ENCODE measurements at places on chromosomes 7 and 10.

DNA sequence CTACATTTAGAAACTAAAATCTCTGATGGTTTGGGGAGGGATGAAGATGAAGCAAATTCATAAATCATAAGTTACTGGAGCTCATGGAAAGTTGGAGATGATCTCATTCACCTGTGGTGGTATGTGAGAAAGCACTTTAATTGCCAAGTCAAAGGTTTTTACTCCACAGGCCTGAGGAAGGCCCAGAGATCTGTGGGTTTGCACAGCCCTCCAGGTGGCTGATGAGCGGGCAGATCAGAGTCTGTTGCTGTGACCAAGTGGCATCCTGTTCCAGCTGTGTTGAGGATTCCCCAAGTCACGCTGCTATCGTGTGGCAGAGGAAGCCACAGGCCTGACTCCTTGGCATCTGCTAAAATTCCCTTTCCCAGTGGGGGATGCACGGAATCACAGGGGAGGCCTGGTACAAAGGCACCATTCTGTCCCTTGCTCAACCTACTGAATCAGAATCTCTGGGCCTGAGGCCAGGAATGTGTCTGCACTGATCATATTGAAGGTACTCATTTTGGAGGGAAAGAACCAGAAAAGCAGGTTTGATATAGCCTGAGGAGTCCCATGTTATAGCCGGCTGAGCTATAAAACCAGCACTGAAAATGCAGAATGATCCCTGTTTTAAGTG, 19.7 kb upstream of the DDC start:
- no peak for DNase-seq

DNA sequence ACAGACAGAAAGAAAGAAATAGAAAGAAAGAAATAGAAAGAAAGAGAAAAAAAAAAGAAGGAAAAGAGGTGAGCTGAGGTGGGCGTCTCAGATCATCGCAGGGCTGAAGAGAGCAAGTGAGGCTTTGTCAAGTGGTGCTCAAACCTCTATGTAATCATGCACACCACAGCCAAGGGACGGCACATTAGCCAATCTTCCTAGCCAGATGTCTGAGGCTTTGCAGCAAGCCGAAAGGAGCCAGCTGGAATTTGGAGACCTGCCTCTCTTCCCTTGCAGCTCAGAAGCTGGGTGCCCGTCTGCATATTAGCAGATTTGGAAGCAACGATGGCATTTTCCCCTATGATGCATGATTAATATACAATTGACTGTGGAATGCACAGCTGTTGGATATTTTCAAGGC, 52.5 kb downstream of the ADRA2A start:
- DNase-seq: no peak

DNA sequence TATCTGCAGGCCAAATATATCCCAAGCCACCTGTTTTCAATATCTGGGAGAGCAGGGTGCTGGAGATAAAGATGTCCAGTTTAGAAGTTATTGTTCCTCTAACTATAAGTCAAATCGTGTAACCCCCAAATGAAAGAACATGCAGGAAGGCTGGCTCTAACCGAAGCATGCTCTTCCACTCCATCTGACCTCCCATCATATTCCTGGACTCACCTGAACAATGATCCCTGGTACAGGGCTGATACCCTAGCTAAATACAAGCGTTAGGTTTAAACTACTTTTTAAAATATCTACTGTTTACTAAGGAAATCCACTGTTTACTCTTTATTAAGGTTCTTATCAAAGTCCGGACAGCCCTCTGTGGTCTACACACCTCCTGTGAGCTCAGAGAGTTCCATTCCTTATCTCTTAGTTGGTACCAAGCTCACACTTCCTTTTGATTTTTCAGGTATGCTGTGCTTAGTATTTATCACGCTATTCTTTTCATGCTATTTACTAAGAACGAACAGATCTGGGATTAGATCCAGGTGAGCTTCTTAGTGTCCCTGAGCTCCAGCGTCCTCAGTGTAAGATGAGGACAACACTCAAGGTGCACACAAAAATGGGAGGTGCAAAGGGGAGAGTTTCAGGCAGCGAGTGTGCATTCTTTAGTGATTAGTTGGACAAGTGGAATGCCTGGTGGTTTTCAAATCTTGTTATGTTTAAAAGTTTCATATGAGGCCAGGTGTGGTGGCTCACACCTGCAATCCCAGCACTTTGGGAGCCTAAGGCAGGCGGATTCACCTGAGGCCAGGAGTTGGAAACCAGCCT, 23.6 kb upstream of the COBL start:
- DNase-seq: no peak

DNA sequence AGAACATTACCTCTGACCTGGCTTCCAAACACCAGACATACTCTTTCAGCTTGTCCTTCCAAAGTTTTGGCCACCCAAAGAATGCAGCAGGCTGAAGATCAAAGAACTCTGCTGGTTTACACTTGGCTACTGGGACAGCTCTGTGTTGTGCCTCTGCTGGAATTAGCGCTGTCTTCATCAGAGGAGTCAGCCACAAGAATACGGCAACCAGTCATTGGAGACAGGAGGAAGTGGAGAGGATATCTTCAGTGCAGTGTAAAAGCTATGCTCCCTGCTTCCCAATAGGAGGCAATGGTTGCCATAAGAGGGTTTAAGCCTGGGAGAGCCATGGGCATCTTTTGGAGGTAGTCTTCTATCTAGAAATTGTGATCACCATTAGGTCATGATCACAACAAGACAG, 126.7 kb upstream of the WNT16 start:
- DNase-seq: no peak

DNA sequence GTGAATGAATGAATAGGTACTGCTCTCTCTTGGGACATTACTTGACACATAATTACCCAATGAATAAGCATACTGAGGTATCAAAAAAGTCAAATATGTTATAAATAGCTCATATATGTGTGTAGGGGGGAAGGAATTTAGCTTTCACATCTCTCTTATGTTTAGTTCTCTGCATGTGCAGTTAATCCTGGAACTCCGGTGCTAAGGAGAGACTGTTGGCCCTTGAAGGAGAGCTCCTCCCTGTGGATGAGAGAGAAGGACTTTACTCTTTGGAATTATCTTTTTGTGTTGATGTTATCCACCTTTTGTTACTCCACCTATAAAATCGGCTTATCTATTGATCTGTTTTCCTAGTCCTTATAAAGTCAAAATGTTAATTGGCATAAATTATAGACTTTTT, 1.2 kb downstream of the CFTR start:
- DNase-seq: no peak

GRCh38 chr10:76306856-76307255, 875.4 kb downstream of the LRMDA start:
- no peak for DNase-seq

- peak; percentile 54 for DNase-seq
These were observed 604.0 kb downstream of the LRMDA start for GRCh38 chr10:76035206-76036110.

DNA sequence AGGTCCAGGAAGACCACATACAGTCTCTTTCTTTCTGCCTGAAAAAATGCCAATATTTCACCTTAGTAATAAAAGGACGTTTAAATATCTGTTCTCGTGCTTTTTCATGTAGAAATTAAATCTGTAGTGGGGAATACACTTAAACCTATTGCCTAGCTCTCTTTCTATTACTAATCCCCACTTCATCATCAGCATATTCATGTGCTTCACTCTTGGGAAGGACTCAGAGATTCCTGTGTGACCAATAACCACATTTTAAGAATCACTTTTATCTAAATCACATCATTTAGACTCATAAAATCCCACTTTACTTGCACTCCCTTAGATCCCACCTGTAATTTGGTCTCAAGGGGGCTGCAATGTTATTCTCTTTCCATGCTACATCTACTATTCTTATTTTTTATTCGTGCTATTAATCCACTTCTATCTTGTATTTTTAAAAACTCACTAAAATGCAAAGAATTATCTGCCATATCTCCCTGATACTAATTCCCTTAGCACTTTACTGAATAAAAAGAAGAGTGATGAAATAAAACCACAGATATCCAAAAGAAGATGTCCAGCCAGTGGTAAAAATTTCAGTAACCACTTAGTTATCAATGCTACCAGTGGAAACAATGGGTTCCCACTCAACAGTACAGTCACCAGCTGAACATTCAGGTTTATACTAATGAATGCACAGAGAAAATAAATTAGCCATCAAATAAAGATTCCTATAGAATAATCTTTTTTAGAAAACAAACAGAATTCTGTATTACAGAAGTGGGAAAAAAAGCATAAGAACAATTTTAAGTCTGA, 102.1 kb downstream of the PPP1R17 start:
- DNase-seq: no peak

DNA sequence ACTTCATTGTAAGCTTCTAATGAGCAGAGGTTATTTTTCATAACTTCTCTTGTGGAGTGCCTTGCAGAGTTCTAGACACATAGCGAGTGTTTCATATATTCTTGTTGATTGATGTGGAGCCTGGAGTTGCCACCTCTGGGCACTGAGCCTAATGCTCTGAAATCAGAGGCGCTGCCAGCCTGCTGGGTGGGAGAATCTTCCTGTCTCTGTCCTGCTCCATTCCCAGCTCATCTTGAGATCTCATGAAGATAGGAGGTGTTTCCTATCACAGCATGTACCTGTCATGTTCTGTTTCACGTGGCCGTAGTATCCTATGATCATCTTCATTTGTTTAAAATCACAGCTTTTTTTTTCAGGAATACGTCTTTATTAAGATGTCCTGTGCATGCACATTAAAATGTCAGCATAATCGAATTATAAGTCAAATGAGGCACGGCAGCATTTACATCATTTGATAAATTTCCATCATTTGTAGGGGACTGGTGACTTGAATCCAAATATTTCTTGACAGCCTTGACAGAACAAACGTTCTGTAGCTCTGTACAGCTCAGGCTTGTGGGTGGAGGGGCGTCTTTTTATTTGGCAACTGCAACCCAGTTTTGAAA, 393.0 kb downstream of the PHTF2 start:
- DNase-seq: no peak
